SIG-M5 (cell line): ENCODE measurements at places on chromosomes 7 and 10.

DNA sequence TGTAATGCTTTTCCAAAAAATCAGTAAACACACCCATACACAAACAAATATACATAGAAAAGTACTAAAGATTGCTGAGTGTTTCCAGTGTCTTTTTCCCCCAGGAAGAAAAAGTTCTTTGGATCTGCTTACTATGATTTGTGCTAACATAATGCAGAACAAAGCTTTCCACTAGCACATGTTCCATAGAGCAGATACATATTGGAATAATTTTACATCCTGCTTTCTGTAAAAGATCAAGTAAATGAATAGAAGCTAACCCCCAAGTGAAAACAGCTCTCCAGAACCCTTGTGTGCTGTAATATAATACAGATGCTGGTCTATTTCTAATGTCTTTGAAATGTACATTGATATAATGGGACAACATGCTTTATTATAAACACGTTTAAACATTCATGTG lies 125.5 kb downstream of the PON1 start:
- no peak for DNase-seq

DNA sequence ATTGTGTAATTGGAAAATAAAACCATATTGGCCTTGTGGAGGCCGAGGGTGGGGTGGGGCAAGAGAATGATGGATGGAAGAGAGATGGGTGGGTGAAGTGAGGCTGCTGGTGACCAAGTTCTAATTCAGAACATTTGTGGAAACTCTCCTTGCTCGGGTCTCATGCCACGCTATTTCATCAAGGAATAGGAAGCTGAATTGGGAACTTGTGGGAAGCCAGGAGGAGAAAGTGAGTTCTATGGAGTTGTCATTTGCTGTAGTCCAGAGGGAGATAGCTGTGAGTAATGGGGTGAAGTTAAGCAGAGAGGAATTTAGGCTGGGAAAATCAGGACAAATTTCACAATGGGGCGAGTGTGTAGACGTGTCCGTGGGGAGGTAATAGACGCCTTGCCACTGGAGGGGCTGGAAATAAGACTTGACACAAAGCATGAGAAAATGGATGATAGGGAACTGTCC lies 339.2 kb downstream of the LRMDA start:
- DNase-seq = no peak

- DNase-seq = no peak
Observed at GRCh38 chr10:48604991-48605508, at the start of gene ARHGAP22. TSS of gene ARHGAP22 (minus strand) at chr10:48605073. CDS start at chr10:48604796, 277 bp downstream.

DNA sequence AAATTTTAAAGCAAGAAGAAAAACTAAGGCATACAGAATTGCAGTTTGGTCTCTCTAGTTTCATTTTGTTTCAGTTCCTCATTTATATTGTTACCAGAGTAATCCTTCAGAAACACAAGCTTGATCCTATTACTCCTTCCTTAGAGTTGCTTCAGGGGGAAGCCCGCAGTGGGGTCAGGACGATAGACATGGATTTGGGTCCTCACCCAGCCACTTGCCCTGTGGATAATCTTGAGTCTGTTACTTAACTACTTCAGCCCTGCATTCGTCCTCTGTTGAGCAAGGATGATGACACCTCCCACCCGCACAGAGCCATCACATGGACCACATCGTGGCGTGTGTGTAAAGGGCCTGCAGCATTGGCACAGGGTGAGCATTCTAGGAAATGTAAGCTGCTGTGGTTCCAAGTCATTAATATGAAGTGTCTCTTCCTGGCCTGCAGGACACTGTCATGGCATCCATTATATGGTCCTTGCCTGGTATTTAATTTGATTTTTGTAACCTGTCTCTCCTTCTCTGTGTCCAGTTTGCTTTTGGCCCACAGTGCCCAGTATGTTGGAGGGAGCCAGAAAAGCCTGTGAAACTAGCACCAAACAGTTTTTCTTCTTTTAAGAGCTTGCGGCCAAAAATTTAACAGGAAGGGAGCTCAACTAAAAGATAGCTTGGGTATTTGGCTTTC lies 111.2 kb downstream of the EEPD1 start:
- no peak for DNase-seq

DNA sequence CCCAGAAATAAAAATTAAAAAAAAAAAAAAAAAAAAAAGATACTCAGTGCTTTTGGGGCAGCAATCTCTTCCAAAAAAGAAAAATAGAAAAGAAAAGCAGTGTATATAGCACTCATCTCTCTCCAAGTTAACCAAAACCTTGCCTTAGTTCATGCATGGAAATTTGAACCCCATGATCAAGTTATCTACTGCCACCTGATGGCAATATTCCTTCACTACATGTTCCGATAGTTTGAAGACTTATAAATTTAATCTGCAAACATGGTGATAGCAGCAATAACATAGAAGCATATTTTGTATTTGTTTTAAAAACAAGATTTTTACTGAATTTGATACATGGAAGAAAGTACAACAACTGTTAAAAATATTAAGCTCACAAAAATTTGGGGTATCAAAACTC lies 48.6 kb upstream of the SLIT1 start:
- DNase-seq = no peak

- DNase-seq = no peak
Observed at GRCh38 chr7:114865564-114865963, 56.3 kb upstream of the MDFIC start.

DNA sequence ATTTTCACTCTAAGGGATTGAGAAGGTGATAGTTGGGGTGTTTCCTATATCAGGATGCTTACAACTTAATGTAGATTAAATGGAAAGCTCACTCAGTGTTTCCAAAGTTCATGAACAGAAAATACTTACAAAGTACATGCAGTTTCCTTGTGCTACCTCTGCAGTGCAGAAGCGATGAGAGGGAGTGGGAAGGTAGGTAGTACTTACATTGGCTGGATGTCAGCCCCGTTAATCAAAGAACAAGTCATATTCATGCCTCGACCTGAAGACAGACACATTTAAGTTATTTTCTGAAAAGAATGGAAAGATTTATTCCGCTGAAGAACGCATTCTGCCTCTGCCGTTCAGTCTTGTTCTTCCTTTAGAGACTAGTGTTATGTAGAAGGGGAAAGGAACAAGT lies 93.1 kb downstream of the ZMYND11 start:
- DNase-seq = no peak

- DNase-seq = no peak
Observed at GRCh38 chr7:148503900-148504487, 86.6 kb upstream of the C7orf33 start.

GRCh38 chr7:1857487-1858421 lies 187.7 kb downstream of the ELFN1 start:
- DNase-seq = no peak

DNA sequence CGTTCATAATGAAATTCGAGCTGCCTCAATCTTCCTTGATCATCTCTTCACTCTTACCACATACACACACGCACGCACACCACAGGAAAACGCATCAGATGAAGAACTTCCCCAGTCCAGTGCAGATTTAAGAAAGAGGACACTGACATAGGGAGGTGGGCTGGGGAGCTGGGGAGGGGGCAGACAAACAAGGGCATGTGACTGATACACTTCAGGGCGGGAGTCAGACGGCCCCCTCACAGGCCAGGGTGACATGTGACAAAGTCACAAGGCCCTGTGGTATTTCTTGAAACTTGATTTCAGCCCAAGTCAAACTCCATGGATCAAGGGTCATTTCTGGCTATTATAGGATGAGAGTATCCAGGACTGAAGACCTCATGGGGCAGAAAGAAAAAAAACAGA lies 82.6 kb downstream of the KCNMA1 start:
- DNase-seq = no peak

DNA sequence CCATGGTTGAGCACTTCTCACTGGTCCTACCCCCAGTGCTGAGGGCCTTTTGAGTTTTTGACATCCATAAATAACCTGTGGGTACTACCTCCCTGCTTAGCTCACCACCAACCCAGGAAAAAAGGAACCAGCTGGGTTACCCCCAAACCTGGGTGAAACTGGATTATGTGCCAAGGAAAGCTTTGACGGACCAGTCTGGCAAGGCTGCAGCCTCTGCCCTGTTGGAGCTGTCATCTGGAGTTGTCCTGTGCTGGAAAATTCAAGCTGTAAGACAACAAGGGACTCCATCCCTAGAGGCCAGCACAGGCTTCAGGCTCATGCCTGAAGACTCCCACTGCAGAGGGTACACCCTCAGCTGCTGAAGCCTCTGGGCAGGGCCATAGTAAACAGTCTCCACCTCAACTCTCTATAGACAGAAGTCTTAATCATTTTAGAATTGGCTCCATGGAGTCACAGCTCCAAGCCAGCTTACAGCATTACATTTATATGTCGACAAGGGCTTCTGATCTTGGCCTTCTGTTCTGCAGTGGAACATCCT lies 115.5 kb upstream of the AFAP1L2 start:
- no peak for DNase-seq

GRCh38 chr10:63628526-63629362 lies 107.5 kb downstream of the REEP3 start:
- DNase-seq = peak; percentile 75

DNA sequence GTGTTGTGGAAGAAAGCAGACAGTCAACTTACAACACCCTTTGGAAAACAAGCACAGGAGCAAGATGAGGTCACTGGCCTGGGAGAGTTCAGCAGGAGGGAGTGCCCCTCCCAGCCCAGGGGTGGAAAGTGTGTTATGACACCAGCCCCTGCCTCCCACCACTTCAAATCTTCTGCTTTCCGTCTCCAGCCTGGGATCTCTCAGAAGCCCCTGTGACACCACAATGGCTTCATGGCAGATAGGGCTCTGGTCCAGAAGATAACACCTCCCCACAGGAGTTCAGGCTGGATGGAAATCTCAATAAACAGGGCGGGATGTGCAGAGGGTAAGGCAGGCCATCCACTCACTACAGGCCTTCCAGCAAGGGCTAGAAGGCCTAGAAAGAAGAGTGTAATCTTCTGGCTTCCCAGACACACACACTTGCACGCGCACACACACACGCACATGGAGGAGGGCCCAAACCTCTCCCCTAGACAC lies 48.7 kb upstream of the ZMIZ1 start:
- DNase-seq = no peak

DNA sequence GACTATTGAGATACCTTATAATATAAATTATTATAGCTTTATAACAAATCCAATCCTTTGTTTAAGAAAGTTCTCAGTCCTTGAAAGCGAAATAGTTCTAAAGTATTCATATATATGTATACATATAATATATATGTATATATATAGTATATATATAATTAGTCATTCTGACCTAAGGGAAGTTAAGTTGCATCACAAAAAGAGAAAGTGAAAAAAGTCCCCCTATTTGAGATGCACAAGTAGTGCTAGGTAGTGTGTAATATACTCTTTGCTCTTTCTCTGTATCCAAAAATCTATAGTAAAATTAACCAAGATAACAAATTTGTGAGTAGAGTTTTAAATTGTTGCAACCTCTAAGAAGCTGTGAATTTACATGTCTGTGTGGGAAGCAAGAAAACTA lies 13.3 kb upstream of the IFIT1B start:
- no peak for DNase-seq

DNA sequence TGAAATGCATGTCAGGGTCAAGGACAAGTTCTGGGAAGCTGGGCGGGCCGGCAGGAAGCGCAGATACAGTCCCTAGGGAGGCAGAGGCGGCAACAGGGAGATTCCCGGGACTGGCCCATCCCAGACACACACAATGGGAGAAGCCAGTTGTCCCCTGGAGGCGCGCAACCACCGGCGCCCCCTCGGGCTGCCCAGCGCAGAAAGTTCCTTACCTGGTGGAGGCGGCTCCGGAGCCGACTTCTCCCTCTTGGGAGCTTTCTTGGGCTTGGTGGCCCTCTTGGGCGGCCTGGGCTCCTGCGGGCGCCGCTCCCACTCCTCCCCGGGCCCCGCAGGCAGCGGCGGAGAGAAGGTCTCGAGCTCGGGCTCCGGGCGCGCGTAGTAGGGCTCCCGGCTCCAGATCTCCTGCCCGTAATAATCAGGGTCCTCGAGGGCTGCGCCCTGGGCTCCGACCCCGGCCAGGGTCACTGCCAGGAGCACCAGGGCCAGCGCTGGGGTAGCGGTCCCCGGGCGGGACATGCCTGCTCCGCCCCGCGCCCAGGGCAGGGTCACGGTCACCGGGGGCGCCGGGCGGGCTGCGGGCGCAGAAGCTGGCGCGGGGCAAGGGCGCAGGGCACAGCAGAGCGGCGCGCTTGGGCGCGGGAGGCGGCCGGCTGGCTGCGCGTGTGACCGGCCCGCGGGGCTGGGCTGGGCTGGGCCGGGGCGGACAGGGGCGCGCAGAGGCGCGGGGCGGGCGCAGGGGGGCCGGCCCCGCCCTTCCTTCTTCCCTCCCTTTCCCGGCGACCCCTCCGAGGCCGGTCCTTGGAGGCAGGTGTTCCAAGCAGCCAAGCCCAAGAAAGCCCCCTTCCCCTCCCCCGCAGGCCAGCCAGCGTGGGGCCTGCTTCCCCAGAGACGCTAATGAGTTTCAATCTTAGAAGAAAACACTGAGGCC lies at the start of gene CPXM2:
Gene CPXM2 (minus strand): TSS at position 664 of the 928 bp plus-strand sequence. CDS start 148 bp downstream, at position 516.
- DNase-seq = no peak

DNA sequence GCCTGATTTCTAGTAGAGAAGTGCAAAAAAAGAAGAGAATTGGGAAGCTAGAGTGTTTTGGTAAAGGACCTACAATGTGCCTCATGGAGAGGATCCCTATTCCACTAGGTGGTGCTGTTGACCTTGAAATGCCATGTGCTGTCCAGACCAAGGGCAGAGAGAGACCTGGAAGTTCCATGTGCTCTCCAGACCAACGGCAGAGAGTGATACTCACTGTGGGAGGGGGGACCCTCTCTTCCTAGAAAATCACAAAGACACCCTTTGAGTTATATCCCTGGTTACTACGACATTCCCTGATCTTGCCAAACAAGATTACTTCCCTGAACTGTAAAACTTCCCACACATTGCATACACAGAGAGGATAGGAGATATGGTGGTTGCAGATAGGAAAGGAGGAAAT lies 212.7 kb upstream of the ZNF804B start:
- DNase-seq = no peak

DNA sequence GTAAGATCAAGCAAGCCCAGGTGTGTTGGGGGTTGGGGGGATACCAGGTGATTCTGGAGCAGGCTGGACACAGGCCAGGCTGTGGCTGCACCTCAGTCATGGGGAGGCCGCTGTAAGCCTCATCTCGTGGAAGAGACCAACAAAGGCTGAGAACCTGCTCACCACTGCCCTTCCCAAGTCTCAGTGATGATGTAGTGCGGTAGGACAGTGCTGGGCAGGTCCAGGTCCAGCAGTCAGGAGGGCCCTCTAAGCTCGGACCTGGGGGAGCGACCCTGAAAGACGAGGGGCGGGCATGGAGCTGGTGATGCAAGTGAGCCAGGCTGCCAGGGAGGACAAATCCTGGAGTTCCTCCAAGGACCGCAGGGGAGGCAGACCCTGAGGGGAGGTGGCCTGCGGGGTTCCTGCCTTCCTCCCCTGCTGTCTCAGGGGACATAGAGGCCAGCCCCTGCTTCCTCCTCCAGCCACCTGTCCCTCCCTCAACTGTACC lies 3.3 kb upstream of the PWWP2B start:
- no peak for DNase-seq

DNA sequence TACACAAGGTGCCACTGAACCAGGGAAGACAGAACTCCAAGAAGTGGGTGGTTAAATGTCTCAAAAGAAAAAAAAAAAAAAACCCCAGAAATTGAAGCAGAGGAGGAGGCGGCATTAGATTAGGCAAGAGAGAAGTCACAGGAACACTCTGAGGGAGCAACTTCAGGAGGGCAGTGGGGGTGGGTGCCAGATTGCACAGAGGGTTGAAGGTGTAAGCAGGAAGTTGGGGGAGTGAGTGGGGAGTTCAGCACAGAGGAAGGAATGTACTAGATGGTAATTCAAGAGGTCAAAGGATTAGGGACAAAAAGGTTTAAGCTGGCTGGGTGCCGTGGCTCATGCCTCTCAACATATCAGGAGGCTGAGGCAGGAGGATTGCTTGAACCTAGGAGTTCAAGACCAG lies 110.0 kb upstream of the PDLIM1 start:
- DNase-seq = no peak
